ENCODE measurements at places on chromosomes 16 and 17. TPM values are rescaled to one million over a fixed set of nuclear protein-coding genes. Genes with fewer than 3 reads are reported as not detected.

The DNASE1L2 gene
- total RNA-seq, result 2.3 TPM

The IGFALS gene
- 0.23 TPM for total RNA-seq

The FBXW10 gene
- not detected for total RNA-seq

The SRCIN1 gene
- 0.20 TPM for total RNA-seq

The YBX2 gene
- 1.6 TPM for total RNA-seq

The ASGR1 gene
- total RNA-seq, result 0.60 TPM

GRCh38 chr16:69435977-69436820, 11.8 kb downstream of the CYB5B start:
- no peak overlapping the region for H3K4me3 ChIP-seq
- DNase-seq, result no peak
- H3K36me3 ChIP-seq, result peaks cover 60% of the 10 kb centered on the region

DNA sequence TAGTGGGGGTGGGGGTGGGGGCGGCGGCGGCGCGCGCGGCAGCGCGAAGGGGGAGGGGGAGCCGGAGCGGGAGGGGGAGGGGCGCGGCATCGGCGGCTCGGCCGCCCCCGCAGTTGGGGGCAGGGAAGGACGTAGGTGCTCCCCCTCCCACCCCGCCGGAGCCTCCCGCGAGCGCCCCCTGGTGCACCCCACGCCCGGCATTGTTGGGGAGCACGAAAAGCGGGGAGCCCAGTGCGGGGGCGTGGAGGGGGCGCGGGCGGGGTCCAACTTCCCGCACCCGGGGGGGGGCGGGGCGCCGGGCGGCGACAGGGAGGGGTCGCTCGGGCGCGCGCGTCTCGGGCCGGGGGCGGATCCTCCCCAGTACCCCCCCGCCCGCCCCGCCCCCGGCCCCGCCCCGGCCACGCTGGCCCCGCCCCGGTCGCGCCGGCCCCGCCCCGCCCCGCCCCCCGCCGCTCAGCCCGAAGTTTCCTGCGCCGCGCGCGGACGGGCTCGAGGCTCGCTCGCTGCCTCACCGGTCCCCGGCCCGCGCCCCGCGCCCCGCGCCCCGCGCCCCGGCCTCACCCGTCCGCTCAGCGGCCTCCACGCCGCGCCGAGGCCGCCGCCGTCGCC, at the start of gene CACNA1H:
TSS of gene CACNA1H (plus strand) at position 456 of the 609 bp plus-strand sequence. CDS start 632 bp downstream, outside the sequence.
- H3K27me3 ChIP-seq, result peaks cover 8% of the 10 kb centered on the region
- H3K36me3 ChIP-seq, result no peaks in the 10 kb centered on the region
- peak; percentile 45 for DNase-seq
- no peaks in the 10 kb centered on the region for H3K4me1 ChIP-seq
- H3K27ac ChIP-seq, result no peak within 1 kb of the TSS

DNA sequence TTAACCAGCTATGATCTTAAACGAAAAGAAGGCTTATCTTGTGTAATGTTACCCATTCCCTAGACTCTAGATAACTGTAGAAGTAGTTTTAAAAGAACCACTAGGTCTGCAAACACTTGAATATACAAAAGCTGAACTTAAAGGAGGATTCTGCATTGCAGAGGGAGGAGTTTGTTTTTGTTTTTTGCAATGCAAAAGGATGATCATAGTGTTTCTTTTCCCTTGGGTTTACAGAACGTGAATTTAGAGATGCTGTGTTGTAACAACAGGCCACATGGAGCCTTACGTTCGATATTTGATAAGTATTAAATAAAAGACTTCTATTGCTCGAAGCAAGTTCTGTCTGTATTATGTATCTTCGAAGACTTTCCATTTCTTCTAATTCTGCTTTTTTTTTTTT, 77.6 kb downstream of the CHD9 start:
- peak overlapping the region; percentile 87 for H3K4me3 ChIP-seq
- no peak overlapping the region for H3K27ac ChIP-seq
- peaks cover 17% of the 10 kb centered on the region for H3K4me1 ChIP-seq
- H3K36me3 ChIP-seq, result peaks cover 4% of the 10 kb centered on the region

DNA sequence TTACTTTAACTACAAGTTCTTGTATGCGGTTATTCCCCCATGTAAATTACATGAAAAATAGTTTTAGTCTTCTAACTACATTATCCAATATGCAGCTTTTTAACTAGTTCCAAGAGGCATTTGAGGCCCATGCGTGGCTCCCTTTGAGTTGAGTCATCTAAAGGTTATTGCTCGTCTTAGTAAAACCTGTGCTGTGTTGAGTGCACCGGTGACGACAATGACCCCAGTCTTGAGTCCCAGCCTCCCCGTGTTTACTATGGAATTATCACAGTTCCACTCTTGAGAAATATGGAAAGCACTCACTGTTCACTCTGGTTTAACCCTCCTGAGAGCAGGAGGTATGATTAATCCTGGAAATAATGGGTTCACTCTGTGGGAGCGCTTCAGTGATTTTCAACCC, 119.2 kb downstream of the PITPNC1 start:
- peaks cover 6% of the 10 kb centered on the region for H3K4me1 ChIP-seq
- no peaks in the 10 kb centered on the region for H3K27me3 ChIP-seq
- DNase-seq, result no peak
- no peaks in the 10 kb centered on the region for H3K36me3 ChIP-seq
- no peak overlapping the region for H3K4me3 ChIP-seq
- no peak overlapping the region for H3K27ac ChIP-seq

DNA sequence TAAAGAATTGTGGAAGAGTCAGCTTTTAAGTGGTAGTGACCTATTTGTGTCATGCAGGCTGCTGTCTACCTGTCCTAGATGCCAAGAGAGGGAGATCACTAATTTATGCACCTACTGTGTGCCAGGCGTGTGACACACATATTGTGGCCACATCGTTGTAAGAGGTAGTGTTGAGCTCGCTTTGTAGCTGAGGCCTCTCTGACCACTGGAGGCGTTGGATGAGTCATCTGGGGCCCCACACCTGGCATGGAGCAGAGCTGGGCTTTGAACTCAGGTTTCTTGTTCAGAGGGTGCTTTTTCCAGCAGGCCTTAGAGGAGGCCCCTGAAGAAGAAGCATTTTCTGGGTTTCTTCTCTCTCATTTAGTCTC, 52.3 kb upstream of the LGALS9 start:
- H3K27me3 ChIP-seq, result no peaks in the 10 kb centered on the region
- peak overlapping the region; percentile 67 for H3K27ac ChIP-seq
- peaks cover 7% of the 10 kb centered on the region for H3K36me3 ChIP-seq
- peaks cover 70% of the 10 kb centered on the region for H3K4me1 ChIP-seq
- DNase-seq, result peak; percentile 58

DNA sequence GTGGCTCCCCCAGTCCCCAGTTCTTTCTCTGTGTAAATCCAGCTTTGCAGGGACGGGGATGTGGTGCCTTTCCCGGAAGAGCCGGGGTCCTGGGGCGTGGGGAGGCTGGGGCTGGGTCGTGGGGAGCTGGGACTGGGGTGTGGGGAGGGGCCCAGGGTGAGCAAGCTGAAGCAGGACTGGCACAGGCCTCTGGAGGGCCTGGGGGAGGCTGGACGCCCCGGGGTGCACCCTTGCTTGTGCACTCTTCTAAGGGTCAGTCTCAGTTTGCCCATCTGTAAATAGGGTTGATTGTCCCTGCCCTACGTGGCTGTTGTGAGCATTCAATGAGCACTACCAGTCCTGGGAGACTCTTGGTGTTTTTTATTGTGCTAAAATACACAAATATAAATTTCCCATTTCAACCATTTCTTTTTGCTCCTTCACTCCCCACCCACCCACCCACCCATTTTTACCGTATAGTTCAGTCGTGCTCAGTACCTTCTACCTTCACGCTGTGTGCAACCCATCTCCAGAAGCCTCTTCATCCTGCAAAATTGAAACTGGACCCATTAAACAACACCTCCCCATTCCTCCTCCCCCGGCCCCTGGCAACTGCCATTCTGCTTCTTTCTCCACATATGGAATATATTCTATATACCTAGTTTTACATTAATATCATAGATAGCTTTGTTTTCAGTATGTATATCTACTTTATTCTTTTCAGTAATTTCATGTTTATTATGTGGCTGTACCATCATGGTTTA, 7.8 kb upstream of the TBC1D3B start:
- peak overlapping the region; percentile 14 for H3K4me3 ChIP-seq
- H3K27me3 ChIP-seq, result peaks cover 58% of the 10 kb centered on the region
- no peak overlapping the region for H3K27ac ChIP-seq
- peaks cover 14% of the 10 kb centered on the region for H3K4me1 ChIP-seq
- H3K36me3 ChIP-seq, result no peaks in the 10 kb centered on the region

GRCh38 chr16:22053921-22054341, 38.4 kb upstream of the VWA3A start:
- DNase-seq, result no peak
- H3K4me1 ChIP-seq, result peaks cover 33% of the 10 kb centered on the region
- H3K27me3 ChIP-seq, result no peaks in the 10 kb centered on the region

GRCh38 chr17:9533441-9533840, 42.2 kb downstream of the STX8 start:
- H3K4me1 ChIP-seq, result peaks cover 3% of the 10 kb centered on the region
- H3K27ac ChIP-seq, result no peak overlapping the region
- no peaks in the 10 kb centered on the region for H3K27me3 ChIP-seq

All from activated CD4-positive, alpha-beta memory T cell treated with anti-CD3 and anti-CD28 coated beads, Interleukin-2, amount 10 ng/mL, durations not matched to agents 7 days and 5 days (primary cell).